ENCODE measurements at places on chromosomes 2 and 18.

- DNase-seq, result no peak
These were observed 12.3 kb upstream of the TFCP2L1 start for GRCh38 chr2:121297217-121297830.

- DNase-seq, result no peak
These were observed 5.7 kb upstream of the NOSTRIN start for GRCh38 chr2:168796583-168797285.

DNA sequence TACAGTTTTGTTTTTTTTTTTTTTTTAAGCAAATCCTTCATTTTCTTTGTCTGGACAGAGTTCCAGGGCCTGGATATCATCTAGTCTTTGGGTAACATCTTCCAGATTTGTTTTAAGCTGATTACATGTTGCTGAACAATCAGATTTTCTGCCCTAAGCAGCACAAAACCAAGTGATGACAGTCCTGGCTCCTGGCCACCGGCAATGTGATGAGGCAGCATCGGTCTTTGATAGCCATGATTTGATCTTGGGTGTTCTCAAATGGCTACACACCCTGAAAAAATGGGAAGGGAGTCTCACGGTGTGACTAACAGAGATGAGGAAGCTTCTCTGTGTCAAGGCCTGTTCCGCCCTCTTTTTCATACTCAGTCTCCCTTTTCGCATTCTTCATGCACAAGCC lies 708.6 kb upstream of the ZEB2 start:
- DNase-seq, result no peak

DNA sequence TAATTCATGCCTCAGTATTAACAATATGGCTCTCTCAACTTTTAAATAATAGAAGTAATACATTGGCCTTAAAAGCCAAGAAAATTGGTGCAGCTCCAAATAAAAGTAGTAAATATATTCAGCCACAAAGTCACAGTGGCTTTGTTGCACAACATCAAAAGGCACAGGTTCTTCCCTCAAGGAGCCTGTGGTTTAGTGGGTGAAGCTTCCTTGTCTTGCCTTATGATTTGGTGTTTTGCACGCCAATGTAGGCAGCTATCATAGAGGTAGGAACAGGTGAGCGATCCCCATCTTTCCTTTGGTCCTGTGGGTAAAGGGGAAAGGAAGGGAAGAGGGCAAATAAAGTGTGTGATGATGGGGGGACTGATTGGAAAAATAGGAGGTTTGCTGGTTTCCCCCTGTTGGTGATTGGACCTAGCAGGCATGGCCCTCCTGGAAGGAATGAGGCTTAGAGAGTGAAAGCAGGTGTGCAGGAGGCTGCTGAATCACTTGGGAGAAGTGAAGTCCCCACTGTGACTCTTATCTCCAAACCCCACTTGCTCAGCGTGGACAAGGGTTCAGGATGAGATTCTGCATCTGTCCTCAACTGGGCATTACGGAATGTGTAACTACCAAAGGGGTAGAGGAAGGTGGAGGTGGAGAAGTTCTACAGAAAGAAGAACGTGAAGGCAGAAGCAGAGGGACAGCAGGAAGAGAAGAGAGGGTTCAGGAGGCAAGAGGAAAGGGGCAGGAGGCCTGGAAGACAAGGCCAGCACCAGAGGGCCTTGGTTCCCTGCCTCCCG lies 20.1 kb upstream of the TNP1 start:
- DNase-seq, result no peak

GRCh38 chr18:7452331-7452730 lies 114.8 kb upstream of the PTPRM start:
- DNase-seq, result no peak

- DNase-seq, result no peak
These were observed 591.6 kb downstream of the ERBB4 start for GRCh38 chr2:211946960-211947359.

- DNase-seq, result no peak
These were observed 549.9 kb upstream of the ACVR2A start for GRCh38 chr2:147294825-147295392.

GRCh38 chr18:39435996-39436395 lies 1870.4 kb upstream of the CELF4 start:
- DNase-seq, result no peak

- no peak for DNase-seq
These were observed 319.8 kb downstream of the RND3 start for GRCh38 chr2:150167711-150168110.

- DNase-seq, result no peak
These were observed 32.2 kb upstream of the PIK3C3 start for GRCh38 chr18:41922841-41923240.

DNA sequence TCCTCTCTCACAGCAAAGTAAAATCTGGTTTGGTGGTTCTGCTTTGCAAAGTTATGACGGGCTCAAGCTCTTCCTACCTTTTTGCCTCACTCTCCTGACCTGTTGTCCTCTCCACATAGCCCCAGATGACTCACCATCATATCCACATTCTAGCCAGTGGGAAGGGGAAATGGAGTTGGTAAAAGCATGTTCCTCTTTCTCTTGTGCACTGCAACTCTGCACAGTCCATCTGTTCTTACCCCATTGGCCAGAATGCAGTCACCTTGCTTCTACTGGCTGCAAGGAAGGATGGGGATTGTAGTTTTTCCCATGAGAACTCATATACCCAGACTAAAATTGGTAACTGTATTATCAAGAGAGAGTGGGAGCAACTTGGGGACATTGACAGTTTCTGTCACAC lies 50.4 kb upstream of the SMIM21 start:
- no peak for DNase-seq

DNA sequence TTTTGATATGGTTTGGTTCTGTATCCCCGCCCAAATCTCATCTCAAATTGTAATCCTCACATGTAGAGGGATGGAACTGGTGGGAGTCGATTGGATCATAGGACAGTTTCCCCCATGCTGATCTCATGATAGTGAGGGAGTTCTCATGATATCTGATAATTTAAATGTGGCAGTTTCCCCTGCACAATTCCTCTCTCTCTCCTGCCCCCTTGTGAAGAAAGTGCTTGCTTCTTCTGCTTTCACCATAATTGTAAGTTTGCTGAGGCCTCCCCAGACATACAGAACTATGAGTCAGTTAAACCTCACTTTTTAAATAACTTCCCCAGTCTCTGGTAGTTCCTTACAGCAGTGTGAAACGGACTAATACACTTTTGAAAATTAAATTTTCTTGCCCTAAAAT lies 12.3 kb upstream of the KCNJ3 start:
- no peak for DNase-seq

DNA sequence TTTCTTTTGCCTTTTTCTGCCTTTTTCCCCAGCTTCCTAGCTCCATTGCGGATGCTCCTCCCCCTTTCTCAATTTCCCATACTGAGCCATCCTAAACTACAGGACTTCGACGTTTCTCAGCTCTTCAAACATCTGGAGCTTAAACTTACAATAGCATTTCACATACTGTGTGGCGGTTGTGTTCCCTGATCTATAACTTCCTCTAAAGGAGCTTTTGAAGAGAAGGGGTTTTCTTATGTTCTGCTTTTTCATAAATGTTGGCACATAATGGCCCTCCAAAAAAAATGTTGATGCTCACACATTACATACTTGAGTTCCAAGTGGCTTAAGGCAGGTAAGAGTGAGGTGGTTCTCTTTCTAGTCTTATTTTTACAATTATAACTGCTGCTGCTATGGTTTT lies 87.4 kb downstream of the RNF144A start:
- no peak for DNase-seq

GRCh38 chr18:34522603-34523002 lies 187.5 kb upstream of the DTNA start:
- DNase-seq, result no peak

GRCh38 chr2:197136452-197136851 lies 174.1 kb downstream of the ANKRD44 start:
- DNase-seq, result no peak

DNA sequence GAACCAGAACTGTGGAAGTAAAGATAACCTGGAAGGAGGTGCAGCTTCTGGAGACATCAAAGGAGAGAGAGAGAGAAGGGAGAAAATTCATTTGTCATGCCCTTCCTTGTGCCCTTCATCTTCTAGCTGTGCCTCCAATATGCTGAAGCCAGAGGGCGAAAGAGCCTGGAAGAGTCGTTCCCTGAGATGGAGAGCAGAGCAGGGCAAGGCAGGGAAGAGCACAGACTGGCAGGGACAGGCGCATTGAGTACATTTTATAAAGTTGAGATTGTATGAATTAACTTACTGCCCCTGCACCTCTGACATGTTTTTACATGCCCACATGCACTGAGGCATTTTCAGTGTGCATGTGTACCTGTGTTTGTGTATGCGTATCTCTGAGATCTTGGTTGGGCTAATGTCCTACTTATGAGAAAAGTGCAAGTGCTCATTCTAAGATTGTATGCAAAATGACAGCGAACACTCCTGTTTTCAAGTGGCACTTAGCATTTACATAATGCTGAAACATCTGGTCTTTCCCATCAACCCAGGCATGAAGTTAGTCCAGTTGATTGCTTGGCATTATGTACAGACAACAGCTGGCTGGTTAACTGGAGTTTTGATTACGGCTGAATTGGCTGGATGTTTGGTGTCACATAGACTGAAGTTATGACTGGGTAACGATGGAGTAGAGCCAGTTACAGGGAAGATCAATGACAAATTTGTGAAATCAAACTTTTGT lies 23.7 kb upstream of the MMADHC start:
- no peak for DNase-seq

GRCh38 chr2:204576362-204576979 lies 31.2 kb downstream of the PARD3B start:
- no peak for DNase-seq

- DNase-seq, result no peak
These were observed 12.6 kb upstream of the CHN1 start for GRCh38 chr2:175017618-175018414.

- no peak for DNase-seq
These were observed 158.2 kb upstream of the MYCN start for GRCh38 chr2:15782009-15782751.

GRCh38 chr2:115874427-115874826 lies 1432.0 kb downstream of the DPP10 start:
- DNase-seq, result no peak

DNA sequence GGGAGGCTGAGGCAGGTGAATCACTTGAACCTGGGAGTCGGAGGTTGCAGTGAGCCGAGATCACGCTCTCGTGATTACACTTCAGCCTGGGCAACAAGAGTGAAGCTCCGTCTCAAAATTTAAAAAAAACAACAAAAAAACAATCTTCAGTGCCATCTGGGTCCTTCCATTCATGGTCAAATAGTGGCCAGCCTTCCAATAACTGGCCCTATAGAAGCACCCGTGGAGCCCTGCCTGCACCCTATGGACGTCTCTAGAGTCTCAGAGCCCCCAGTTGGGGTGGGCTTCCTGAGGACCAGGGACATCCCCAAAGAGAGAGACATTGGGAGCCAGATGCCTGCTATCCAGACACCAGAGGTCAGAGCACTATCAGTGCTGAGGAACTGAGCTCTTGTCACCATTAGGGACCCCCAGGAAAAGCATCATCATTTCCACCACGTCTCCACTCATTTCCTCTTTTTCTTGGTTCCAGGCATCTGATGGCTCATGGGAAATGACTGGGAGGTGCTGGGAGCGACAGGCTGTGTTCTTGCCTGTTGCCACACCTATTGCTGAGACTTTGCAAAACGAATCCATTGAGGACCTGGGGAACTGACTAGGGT lies 9.4 kb downstream of the NEU2 start:
- DNase-seq, result no peak

DNA sequence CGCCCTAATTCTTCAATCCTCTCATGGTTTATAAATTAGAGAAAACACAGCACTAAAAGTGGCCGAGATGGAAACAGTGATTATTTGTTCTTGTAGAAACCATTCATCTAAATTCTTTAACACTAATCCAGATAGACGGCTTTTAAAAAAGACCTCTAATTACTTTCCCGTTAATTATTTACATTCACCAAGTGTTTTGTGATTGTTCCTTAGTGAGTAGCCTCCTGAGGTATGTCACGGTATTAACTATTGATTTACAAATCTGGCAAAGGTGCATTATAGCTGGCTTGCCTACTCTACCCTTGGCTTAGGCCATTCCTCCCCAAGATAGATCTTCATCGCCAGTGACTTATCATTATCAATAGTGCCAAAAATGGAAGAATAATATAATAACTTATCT lies 436.4 kb upstream of the ST6GAL2 start:
- no peak for DNase-seq

GRCh38 chr2:236001166-236001828 lies 166.9 kb downstream of the GBX2 start:
- no peak for DNase-seq

- no peak for DNase-seq
These were observed 61.6 kb upstream of the RAB27B start for GRCh38 chr18:54766634-54767033.

GRCh38 chr2:120372816-120373215 lies 26.9 kb downstream of the INHBB start:
- DNase-seq, result no peak

- no peak for DNase-seq
These were observed 620.6 kb downstream of the IRS1 start for GRCh38 chr2:226179010-226179409.

GRCh38 chr18:47978141-47978540 lies 47.7 kb upstream of the SMAD2 start:
- DNase-seq, result no peak

GRCh38 chr2:56372071-56372656 lies 188.4 kb downstream of the CCDC85A start:
- no peak for DNase-seq

- DNase-seq, result no peak
These were observed 22.1 kb downstream of the COL5A2 start for GRCh38 chr2:189157456-189157855.

GRCh38 chr2:159125858-159126257 lies 157.4 kb downstream of the TANC1 start:
- no peak for DNase-seq

GRCh38 chr18:13265911-13266217 lies 47.3 kb downstream of the LDLRAD4 start:
- DNase-seq, result no peak

GRCh38 chr18:24094561-24094960 lies 44.3 kb upstream of the CABYR start:
- DNase-seq, result no peak

DNA sequence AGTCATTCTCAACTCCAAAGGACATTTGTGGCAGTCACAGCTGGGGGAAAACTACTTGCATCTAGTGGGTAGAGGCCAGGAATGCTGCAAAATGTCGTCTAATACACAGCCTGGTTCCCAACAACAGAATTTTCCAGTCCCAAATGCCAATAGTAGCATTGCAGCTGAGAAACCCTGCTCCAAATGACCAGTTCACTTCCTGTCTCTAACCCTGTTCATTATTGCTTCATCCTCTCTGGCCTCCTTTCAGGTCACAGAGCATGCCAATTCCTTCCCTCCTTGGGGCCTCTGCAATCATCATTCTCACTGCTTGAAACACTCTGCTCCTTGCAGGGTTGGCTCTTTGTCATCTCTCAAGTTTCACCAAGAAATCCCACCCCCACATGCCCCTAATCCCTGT lies 139.1 kb downstream of the IRS1 start:
- no peak for DNase-seq

GRCh38 chr18:7902399-7902839 lies 335.3 kb downstream of the PTPRM start:
- no peak for DNase-seq
